GM04503 (cell line): ENCODE measurements at places on chromosomes 16 and 17.

DNA sequence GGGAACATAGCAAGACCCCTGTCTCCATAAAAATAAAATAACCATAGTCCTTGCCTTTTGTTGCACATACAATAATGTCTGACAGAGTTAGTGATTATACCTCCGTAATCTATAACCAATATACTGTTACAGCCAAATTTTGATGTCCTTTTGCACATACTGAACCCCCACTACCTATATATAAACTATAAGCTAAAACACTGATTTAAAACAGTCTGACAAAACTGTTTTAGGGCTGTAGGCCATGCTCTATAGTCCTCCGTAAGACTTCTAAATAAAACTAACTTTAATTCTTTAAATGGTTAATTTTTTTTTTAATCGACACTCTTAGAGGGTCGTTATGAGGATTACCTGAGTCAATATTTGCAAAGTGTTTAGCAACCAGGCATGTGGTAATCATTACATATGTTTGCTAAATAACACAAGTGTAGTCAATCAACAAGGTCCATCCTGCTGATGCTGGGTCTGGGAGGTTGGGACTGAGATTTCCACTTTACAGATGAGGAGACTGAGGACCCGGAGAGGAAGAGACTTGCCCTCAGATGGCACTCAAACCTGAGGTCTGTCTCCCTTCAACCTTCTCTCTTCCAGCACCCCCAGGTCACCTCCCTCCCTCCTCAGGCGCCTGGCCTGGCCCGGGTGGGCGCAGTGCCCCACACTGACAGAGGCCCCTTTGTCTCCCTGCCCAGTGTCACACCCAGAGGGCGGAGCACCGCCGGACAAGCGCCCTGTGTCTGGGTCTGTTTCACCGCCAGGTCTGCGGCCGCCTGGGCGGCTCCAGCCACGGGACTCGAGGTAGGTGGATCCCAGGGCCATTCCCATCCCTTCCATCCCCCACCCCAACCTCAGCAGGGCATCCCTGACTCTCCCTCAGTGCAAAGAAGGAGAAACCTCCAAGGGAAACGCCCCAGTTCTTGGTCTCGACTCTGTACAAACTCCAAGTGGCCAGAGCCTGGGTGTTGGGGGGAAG, 10.3 kb downstream of the ZNF385C start:
- DNase-seq = no peak

DNA sequence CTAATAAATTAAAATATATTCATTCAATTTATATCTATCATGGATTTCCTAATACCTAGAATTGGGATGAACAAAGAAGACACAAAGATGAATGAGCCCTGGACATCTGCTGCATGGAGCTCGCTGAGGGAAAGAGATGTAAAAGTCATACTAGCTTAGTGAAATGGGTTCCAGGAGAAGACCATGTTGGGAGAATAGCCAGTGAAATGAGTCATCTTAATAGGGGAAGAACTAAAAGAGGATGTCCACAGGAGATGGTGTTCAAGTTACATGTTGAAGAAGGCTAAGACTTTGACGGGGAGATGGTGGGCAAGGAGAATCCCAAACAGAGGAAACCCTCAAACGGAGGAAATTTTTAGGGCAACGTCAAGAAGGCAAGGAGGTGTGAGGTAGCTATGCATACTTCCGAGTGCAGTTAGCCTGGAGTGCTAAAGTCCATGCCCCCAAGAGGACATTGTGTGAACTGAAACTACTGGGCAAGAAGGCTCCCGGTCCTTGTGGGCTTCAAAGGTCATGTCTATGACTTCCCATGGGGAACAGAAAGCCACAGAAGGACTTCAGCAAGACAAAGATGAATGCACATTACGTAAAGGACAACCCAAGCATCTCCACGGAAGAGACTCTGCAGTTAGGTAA, 220.5 kb upstream of the CDH11 start:
- no peak for DNase-seq

DNA sequence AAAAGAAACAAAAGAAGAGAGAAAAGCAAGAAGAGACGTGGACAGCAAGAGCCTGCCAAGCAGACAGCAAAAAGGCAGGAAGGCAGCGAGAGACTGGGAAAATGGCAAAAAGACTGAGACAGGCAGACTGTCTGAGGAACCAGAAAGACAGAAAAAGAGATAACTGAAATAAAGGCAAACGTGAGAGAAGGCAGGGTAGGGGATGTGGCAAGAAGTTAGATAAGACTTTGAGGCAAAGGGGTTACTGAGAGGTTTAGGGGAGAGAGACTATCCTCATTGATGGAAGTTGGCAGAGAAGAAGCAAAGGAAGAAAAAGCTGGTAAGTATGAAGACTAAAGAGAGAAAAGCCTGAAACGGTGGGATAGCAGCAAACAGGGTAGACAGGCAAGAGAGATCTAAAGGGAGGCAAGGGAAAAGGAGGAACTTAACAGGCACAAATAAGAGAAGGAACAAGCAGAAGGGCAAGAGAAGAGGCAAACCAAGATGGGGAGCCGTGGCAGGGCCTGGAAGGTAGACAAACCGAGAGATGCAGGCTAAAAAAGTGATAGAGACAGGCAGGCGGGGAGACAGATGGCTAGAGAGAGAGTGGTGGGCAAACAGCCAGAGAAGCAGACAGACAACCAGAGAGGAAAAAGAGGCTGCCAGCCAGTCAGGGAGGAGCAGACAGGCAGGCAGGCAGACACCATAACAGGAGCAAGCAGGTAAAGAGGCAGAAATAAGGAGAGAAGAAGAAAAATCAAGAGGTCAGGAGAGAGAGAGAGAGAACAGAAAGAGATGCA, 7.1 kb upstream of the CHD3 start:
- no peak for DNase-seq

- no peak for DNase-seq
These were observed 5.8 kb upstream of the ZDHHC7 start for GRCh38 chr16:85017151-85017550.

DNA sequence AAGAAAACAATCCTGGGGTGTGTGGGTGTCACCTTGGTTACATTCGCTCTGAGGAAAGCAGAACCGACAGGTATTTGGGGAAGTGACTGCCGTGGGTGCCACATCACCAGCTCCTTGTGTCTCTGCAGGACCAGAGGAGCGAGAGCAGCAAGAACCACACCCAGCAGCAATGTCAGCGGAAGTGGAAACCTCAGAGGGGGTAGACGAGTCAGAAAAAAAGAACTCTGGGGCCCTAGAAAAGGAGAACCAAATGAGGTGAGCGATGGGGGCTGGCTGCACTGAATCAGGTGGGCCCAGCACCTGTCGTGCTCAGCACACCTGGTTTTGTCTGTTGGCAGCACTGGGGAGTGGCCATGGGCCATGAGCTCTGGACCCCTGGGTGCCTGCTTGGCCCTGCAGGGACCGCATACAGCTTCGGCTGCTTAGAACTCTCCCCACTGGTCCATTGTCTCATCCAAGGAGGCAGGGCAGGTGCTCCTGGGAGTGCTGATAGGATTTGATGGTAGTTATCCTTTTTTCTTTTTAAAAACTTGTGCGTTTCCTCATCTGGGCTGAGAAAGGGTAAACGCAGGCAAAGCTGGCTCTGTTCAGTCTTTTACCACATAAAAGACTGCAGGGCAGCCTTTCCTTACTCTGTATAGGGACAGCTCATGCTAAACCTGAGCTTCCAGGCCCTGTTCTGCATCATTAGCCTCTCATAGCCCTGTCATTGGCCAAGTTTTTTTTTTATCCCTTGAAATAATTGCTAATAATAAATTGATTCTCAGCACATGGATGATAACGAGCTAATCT, 29.4 kb downstream of the HMOX2 start:
- no peak for DNase-seq

DNA sequence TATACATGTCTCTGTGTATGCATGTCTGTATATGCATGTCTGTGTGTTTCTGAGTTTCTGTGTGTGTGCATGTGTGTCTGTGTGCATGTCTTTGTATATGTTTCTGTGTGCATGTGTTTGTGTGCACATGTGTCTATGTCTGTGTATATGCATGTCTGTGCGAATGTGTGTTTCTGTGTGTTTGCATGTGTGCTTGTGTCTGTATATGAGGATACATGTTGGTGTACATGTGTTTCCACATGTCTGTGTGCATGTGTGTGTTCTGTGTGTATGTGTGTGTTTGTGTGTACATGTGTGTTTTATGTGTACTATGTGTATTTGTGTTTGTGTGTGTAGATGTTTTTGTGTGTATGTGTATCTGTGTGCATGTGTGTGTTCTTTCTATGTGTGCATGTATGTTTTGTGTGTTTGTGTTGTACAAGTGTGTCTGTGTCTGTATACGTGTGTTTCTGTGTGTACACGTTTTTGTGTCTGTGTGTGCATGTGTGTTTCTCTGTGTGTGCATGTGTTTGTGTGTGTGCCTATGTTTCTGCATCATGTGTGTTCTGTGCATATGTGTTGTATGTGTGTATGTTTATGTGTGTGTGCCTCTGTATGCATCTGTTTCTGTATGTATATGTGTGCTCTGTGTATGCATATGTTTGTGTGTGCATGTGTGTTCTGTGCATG, 8.9 kb upstream of the RAB37 start:
- no peak for DNase-seq

GRCh38 chr17:29038085-29038795, 4.7 kb upstream of the PIPOX start:
- DNase-seq = no peak

- no peak for DNase-seq
These were observed 73.7 kb downstream of the RPTOR start for GRCh38 chr17:80618304-80618703.

DNA sequence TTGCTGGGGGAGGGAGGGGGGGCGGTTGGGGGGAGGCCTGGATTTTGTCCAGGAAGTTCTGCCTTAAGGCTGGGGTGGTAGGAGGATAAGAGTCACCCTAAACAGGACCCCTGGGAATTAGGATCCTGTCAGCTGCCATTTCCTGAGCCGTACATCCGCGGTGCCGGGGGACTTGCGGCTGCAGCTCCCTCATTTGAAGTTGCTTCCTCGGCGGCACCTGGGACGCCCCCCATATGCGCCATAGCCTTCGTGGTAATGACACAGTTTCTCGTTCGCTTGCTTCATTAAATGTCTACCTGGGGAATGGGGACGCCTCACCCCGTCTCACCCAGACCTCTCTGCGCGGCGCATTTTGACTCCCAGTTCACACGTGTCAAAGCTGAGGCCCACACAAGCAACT, 55.1 kb upstream of the PABPN1L start:
- no peak for DNase-seq

GRCh38 chr16:728131-728889, 1.4 kb downstream of the HAGHL start:
- DNase-seq = no peak

DNA sequence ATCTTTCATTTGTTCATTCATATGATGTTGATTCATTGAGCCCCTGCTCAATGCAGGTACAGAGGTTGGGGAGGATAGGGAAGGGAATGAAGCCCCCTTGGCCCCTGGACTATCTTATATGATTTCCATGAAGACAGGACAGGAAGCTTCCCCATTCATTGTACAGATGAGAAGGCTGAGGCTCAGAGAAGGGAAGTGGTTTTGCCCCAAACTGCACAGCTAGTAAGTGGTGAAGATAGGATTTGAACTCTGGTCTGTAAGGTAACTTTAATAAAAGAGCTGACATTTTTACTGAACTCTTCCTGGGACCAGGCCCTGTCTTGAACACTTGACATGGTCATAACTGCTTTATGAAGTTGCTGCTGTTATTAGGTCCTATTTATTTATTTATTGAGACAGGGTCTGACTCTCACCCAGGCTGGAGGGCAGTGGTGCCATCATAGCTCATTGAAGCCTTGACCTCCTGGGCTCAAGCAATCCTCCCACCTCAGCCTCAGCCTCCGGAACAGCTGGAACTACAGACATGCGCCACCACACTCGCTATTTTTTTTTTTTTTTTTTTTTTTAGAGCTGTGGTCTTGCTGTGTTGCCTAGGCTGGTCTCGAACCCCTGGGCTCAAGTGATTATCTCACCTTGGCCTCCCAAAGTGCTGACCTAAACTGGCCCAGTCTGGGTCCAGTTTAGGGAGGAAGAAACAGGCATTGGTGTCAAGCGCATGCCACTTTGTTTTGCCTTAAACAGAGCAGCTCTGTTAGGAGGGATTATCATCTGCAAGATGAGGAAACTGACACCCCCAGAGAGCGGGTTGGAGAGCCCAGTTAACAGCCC, 5.0 kb downstream of the CTF1 start:
- DNase-seq = no peak

DNA sequence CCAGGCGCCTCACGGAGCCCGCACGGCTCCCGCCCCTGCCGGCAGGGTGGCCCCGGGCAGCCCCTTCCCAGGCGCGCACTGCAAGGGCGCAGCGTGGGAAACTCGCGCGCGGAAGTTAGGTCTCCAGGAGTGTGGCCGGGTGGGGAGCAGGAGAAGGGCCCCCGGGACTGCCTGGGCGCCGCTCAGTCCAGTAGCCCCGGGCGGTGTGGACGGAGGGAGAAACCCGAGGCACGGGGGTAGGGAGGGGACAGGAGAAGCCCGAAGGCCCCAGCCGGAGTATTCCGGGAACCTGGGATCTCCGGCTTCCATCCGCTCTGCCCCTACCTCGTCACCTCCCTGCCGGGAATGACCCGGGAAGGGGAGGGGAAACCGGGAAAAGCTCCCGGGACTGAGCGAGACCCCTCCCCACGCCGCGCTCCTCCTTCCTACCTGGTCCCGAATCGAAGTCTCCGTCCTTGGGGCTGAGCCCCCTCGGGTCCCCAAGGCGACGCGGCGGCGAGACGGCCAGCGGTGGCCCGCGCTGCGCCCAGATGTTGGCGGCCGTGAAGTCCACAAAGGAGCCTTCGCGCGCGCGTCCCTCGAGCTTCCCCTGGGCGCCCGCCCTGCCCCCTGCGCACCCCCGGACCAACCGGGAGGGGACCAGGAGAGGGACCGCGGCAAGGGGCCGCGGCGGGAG, 418 bp downstream of the SOCS3 start:
- DNase-seq = no peak

GRCh38 chr16:52819808-52820207, 232.9 kb downstream of the CHD9NB start:
- no peak for DNase-seq

DNA sequence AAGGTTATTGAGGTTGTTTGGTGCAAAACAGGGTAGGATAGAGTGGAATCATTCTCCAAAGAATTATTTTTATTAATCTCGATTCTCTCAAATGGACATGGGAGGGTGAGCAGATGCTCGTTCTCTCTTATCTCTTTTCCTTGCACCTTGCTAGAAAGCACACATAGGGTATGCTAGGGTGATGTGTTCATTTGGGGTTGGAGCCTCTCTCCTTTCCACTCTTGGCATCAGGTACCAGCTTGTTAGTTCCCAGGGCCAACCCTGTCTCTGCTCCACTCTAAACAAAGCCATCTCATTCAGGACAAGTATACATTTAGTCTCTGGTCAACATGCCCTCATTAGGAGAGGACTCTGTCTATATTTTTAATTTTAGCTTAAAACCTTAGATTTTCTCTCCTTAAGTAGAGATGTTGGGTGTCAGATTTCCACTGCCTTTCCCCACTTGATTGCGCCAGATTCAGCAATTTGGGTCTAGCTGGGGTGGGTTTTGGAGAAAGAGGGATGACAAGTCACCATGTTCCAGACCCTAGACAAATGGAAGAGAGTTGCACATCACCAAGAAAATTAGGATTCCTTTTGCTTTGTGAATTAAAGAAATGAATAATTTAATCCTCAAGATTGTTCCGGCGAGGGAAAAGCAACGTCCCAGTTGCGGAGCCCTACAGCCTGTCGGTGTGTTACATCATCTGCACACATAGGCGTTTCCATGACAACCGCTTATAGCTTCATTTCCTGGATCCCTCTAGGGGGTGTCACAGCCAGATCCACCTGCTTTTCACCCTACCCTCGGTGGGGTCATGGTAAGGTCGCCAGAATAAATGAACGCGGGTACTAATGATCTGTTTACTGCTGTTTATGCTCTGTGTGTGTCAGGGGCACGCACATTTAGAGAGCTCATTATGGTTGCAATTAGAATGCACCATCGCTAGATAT, 41.6 kb downstream of the SNX11 start:
- DNase-seq = no peak
